Right renal cortex interstitium (tissue), 3 donors: ENCODE measurements at places on chromosomes 3 and 15. TPM values are rescaled to one million over a fixed set of nuclear protein-coding genes. Genes with fewer than 3 reads are reported as not detected.

The SLC2A2 gene
- polyA plus RNA-seq, result 11.3 TPM

The FEZF2 gene
- not detected for polyA plus RNA-seq

The SHC4 gene
- 3.1 TPM for polyA plus RNA-seq

The SI gene
- polyA plus RNA-seq, result not detected

The CCR3 gene
- not detected for polyA plus RNA-seq

The SKOR1 gene
- polyA plus RNA-seq, result 0.25 TPM

The TRPM1 gene
- 0.24 TPM for polyA plus RNA-seq

The PODXL2 gene
- polyA plus RNA-seq, result 46.1 TPM

The CTXND1 gene
- polyA plus RNA-seq, result 13.4 TPM

The IGDCC3 gene
- 7.1 TPM for polyA plus RNA-seq

The CDC25A gene
- 11.6 TPM for polyA plus RNA-seq

The FETUB gene
- polyA plus RNA-seq, result not detected

The THBS1 gene
- polyA plus RNA-seq, result 187 TPM

The PLA2G4E gene
- not detected for polyA plus RNA-seq

The INSYN1 gene
- polyA plus RNA-seq, result 13.9 TPM

The FAM107A gene
- 4.0 TPM for polyA plus RNA-seq

The CHRD gene
- 8.2 TPM for polyA plus RNA-seq

The BNC1 gene
- 0.11 TPM for polyA plus RNA-seq

The IGSF10 gene
- 1.7 TPM for polyA plus RNA-seq

The TMEM207 gene
- polyA plus RNA-seq, result 22.3 TPM

The NR1I2 gene
- 0.54 TPM for polyA plus RNA-seq

The SLCO3A1 gene
- polyA plus RNA-seq, result 14.7 TPM

The RGMA gene
- 7.7 TPM for polyA plus RNA-seq

The WDR49 gene
- 2.3 TPM for polyA plus RNA-seq

The UROC1 gene
- polyA plus RNA-seq, result 0.11 TPM

The GPR160 gene
- 30.7 TPM for polyA plus RNA-seq

The UBE2E1 gene
- 163 TPM for polyA plus RNA-seq

The PDZRN3 gene
- 43.8 TPM for polyA plus RNA-seq

The ALDH1L1 gene
- polyA plus RNA-seq, result 51.6 TPM
